Vagina (tissue), 2 donors: ENCODE measurements at places on chromosomes 3 and 15.

GRCh38 chr15:58348095-58348812, 83.5 kb upstream of the LIPC start:
- no peak for DNase-seq

GRCh38 chr15:97791824-97792792, 168.4 kb upstream of the ARRDC4 start:
- no peak for DNase-seq

DNA sequence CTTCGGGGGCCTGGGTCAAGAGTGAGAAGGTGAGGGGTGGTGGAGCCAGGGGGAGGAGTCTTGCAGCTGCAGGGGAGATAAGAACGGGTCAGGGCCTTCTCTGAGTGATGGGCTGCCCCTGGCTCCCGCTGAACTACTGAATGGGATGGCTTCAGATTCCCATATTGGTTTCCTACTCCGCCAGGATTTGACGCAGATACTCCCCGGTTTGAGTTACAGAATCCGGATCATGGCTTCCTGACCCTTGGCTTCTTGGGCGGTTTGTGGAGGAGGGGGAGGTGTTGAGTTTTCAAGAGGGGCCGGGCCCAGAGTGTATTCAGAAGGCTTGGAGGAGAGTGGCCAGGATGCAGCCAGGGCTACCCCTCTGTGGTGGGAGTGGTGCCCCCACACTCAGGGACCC, 119.9 kb upstream of the ATP2B2 start:
- no peak for DNase-seq

DNA sequence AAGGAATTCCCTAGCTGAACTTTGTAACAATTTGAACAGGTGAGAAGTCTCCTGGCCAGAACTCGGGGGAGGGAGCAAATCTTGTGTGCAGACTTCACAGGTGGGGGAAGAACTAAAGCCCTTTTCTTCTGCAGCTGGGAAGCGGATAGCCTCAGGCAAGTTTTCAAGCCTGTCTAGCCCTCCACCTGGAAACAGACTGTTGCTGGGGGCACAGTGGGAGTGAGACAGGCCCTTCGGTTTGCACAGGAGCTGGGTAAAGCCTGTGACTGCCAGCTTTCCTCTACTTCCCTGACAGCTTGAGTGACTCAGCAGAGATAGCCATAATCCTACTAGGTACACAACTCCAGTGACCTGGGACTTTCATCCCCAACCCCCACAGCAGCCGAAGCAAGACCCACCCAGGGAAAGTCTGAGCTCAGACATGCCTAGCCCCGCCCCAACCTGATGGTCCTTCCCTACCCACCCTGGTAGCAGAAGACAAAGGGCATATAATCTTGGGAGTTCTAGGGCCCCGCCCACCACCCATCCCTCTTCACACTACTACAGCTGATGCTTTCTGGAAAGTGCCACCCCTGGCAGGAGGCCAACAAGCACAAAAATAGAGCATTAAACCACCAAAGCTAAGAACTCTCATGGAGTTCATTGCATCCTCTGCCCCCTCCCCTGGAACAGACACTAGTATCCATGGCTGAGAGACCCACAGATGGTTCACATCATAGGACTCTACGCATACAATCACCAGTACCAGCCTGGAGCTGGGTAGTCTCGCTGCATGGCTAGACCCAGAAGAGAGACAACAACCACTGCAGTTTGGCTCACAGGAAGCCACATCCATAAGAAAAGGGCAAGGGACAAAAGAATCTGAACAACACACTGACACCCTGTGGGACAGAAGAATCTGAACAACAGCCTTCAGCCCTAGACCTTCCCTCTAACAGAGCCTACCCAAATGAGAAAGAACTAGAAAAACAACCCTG, 479.0 kb downstream of the RAP2B start:
- no peak for DNase-seq

DNA sequence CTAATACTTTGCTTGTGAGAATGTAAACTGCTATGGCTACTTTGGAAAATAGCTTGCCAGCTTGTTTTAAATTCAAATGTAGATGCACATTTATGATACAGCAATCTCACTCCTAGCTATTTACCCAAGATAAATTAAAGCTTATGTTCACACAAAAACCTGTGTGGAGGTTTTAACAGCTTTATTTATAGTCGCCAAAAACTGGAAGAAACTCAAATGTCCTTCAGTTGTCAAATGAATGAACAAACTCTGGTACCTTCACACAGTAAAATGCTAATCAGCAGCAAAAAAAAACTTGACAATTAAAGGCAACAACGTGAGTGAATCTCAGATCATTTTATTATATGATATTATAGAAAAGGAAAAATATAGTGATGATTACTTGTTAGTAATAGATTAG, 248.6 kb upstream of the NECTIN3 start:
- DNase-seq: no peak

GRCh38 chr3:45987368-45988291, 8.0 kb downstream of the FYCO1 start:
- no peak for DNase-seq
